ENCODE measurements at places on chromosomes 2 and 18.

- no peak for DNase-seq
Observed at GRCh38 chr18:41790687-41791086, 164.3 kb upstream of the PIK3C3 start.

GRCh38 chr18:50410008-50410407 lies 35.2 kb downstream of the SKA1 start:
- DNase-seq = no peak

DNA sequence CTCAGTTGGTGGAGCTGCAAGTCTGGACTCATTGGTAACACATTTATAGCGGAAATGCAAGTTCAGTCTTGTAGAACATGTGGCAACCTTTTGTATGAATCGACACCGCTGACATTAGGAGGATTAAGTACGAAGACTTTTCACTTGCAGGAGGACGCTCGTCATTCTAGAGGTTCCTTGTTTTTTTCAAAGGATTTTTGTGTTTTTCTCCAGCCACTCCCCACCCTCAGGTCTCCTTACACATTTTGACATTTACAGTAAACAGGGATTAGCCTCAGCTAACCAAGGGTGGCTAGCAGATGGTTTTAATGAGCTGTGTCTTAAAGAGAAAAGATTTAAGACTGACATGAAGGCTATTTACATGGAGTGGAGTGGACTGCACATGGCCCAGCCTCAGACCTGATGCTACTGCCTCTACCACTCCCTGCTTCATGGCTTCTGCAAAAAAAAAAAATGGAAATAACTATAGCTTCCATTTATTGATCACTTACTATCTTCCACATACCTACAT lies 173.8 kb downstream of the TRIB2 start:
- DNase-seq = no peak

- no peak for DNase-seq
Observed at GRCh38 chr2:177598326-177599138, 206.0 kb downstream of the AGPS start.

- no peak for DNase-seq
Observed at GRCh38 chr2:68469935-68470334, 2.5 kb downstream of the APLF start.

- no peak for DNase-seq
Observed at GRCh38 chr2:123245156-123245555, 779.9 kb upstream of the CNTNAP5 start.

- no peak for DNase-seq
Observed at GRCh38 chr18:70322928-70323327, 34.1 kb downstream of the SOCS6 start.

GRCh38 chr18:63143330-63143771 lies 176.2 kb downstream of the BCL2 start:
- DNase-seq = no peak

DNA sequence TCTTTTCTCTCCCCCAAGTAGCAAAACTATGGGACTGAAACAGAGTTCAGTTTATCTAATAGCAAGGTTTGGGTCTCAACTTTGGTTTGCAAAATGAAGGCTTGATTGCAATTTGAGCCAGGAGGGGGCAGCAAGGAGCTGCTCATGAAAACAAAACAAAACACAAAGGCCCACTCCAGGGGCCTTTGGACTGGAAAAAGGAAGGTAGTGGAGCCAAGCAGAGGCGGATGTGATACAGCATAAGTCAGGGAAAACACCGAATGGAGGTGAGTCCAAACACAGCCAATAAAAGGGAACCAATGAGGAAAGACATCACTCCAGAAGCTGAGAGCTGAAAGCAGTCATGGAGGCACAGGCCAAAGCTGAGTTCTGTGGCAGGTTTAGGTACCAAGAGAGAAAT lies 799.7 kb upstream of the ACVR2A start:
- DNase-seq = peak; percentile 8

DNA sequence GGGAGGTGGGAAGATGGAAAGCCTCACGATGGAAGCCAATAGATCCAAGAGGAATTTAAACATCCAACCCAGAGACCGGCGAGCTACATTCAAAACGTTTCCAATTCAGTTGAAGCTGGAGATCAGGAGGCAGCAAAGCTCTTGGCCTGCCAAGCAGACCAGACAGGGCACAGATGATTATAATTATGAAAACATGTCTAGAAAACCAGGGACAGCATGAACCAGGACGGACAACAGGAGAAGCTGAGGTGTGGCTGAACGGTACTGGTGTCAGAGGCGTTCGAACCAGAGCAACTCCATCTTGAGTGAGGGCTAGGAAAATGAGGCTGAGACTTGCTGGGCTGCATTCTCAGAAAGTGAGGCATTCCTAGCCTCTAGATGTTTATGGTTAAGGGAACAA lies 102.2 kb upstream of the CCDC150 start:
- no peak for DNase-seq

- DNase-seq = no peak
Observed at GRCh38 chr2:19550750-19551149, 192.3 kb upstream of the OSR1 start.

GRCh38 chr2:2830576-2830975 lies 499.5 kb upstream of the MYT1L start:
- no peak for DNase-seq

- no peak for DNase-seq
Observed at GRCh38 chr2:227597998-227598397, 695 bp upstream of the SCYGR2 start.

- no peak for DNase-seq
Observed at GRCh38 chr18:46416706-46417638, 240.0 kb downstream of the LOXHD1 start.

- DNase-seq = no peak
Observed at GRCh38 chr2:118766871-118767270, 80.6 kb downstream of the EN1 start.

DNA sequence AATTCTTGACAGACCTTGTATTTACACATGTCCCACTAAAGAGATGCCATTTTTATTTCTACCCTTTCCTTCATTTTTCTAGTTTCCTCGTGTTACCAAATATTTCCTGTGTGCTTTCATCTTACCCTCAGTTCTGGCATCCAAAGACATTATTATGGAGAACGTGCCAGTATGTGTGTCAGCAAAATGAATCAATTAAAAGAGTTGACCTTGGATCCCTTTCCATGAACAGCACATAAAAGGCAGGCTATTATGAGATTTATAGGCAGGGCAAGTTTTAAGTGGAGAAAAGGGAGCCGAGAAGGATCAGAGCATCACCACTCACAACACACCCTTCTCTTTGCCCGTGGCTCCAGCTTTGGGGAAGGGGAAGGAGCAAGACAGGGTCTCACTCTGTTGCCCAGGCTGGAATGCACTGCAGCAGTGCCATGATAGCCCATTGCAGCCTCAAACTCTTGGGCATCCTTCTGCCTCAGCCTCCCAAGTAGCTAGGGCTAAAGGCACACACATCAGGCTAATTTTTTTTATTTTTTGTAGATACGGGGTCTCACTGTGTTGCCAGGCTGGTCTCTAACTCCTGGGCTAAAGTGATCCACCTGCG lies 149.9 kb downstream of the GFPT1 start:
- DNase-seq = no peak

- DNase-seq = no peak
Observed at GRCh38 chr2:44004735-44005602, 9.2 kb upstream of the LRPPRC start.

DNA sequence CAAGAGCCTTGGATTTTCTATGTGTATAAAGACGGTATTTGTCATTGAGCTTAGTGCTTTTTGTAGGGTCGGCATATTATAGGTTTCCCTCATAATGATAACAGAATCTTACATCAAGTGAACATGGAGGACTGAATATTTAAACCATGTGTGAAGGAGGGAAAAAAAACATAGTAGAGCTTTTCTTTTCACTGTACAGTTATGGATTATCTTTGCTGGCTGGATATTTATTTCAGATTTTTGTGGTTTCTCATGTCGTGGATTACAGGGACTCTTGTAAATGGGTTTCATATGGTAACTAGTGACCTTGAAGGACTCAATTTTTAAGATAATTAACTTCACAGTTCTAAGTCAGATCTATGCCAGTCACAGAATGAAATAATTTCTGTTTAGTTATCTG lies 330.2 kb upstream of the NRP2 start:
- DNase-seq = no peak

DNA sequence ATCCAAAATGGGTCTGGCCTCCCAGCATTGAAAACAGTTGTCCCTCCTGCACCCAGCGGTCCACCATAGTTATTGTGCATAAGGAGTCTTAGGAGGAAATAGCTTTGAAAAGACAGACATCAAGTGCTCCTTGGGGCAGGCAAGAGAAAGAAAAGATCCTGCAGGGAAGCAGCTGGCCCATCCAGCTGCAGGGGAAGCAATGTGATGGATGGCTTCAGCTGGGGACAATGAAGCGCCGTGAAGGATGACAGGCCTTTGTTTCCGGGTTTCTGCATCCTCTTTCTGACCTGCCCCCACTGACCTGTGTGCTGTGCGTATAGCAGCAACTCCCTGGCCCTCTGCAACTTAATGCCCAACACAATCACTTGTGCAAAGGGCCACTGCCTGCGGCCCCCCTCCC lies 142.9 kb upstream of the NCKAP5 start:
- DNase-seq = no peak

DNA sequence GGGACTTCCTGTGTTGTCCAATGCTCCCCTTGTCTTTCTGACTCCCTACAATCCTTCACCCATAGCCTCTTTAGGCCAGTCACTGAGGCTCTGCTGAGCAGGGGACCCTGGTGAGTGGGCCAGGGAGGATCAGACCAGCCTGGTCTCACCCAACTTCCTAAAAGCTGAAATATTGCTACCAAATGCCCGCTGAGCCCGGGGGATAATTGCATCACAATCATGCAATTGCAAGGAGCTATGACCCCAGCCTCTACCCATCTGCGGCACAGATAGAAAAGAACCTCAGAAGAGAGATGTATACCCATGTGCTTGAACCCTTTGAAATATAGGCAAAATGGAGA lies 3.7 kb upstream of the SP100 start:
- DNase-seq = no peak

- DNase-seq = no peak
Observed at GRCh38 chr18:22453315-22453714, 35.6 kb upstream of the CTAGE1 start.

- DNase-seq = no peak
Observed at GRCh38 chr18:26480897-26481795, 67.2 kb downstream of the KCTD1 start.

Measured in Panc1 (cell line).